RWPE1 (cell line): ENCODE measurements at places on chromosomes 12 and 14.

DNA sequence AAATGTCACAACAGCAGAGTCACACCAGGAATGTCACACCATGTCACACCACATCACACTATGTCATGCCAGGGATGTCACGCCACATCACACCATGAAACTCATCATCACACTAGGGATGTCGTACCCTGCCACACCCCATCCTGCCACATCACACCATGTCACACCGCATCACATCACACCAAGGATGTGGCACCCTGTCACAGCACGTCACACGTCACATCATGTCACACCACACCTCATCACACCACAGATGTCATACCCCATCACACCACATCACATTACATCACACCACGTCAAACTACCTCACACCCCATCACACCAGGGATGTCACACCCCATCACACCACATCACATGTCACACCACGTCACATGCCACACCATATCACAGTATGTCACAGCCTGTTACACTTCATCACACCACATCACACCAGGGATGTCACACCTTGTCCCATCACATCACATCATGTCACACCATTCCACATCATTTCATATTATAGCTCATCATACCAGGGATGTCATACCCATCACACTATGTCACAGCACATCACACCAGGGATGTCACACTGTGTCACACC is 90.9 kb downstream of the TMEM121 start:
- no peak for DNase-seq

- DNase-seq: no peak
Observed at GRCh38 chr12:50187084-50187900, 20.1 kb upstream of the CERS5 start.

DNA sequence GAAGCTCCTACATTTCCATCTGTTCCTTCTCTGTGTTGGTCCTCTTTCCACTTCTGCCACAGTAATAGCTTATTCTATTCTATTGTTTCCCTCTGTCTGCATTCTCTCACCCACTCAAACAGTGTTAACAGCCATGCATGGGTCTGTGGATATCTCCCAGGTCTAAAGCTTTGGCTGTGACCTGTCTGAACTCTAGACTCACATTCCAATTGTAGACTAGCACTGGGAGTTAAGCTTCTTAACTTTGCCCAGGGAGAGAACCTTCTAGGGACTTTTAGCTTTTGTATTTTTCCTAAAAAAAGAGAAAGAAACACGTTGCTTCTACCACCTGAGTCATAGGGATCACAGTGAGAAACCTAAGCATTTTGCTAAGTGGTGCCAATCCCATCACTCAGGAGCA is 36.7 kb downstream of the PTPRR start:
- DNase-seq: no peak

DNA sequence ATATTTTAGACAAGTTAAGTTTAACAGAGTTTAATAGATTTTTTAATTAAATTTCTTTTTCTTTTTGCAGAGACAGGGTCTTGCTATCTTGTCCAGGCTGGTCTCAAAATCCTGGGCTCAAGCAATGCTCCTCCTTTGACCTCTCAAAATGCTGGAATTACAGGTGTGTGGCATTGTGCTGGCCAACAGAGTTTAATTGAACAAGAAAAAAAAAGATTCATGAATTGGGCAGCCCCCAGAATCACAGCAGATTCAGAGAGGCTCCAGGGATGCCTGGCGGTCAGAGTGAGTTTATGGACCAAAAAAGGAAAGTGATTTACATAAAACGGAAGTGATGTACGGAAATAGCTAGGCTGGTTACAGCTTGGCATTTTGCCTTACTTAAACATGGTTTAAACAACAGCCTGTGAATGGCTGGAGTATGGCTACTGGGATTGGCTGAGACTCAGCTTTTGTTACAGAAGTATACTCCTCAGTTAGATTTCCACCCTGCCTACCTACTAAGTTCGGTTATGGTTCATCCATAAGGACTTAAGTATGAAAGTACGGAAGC is 14.5 kb upstream of the TESPA1 start:
- no peak for DNase-seq

DNA sequence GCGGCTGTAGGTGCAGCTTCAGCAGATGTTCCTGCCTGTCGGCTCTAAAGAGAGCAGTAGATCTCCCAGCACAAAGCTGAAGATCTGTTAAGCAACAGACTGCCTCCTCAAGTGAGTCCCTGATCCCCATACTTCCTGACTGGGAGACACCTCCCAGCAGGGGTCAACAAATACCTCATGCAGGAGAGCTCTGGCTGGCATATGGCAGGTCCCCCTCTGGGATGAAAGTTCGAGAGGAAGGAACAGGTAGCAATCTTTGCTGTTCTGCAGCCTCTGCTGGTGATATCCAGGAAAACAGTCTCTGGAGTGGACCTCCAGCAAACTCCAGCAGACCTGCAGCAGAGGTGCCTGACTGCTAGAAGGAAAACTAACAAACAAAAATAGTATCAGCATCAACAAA is 337.1 kb upstream of the USP15 start:
- no peak for DNase-seq

DNA sequence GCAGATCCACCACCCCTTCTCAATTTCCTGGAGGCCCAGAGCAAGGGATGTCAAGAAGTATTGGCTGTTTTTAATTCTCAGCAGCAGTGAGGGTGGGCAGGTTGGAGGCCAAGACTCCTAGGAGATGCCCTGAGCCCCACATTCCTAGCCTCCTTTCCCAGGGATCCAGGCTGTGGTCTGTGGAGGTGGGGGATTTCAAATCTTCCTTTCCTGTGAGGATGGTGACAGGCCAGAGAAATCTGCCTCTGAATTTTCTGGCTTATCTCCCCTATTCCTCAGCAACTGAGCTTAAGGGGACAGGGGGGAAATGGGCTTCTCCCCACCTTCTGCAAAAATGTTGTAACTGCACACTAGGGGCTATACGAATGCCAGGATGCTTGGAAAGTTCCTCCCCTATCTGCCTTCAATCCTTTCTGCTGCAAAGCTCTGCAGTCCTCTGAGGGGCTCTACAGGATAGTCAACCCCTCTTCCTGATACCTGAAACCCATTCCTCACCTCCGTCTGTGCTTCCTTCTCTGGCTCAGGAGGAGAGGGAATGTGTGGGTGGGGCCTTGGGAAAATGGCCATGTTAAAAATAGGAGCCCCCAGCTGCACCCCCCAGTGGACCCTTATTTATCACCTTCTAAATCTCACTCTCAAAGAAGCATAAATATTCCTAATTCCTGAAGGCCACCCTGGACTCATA is 6.6 kb downstream of the GPR84 start:
- no peak for DNase-seq

DNA sequence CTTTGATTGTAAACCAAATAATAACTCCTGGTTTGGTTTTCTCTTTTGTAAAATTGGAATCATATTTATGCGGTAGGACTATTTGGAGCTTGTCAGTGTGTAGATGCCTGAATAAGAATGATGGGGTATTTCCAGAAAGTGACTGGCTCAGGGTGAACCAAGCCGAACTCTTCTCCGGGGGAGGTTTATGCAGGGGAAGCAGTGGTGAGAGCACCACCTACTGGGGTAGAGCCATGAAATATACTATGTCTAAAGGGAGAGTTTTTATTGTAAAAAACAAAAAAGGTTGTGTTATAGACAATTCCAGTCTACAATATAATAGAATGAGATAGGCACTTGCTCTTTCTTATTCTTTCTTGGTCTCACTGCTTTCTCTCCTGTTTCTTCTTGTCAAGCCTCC is 222.9 kb upstream of the SLC16A7 start:
- DNase-seq: no peak

DNA sequence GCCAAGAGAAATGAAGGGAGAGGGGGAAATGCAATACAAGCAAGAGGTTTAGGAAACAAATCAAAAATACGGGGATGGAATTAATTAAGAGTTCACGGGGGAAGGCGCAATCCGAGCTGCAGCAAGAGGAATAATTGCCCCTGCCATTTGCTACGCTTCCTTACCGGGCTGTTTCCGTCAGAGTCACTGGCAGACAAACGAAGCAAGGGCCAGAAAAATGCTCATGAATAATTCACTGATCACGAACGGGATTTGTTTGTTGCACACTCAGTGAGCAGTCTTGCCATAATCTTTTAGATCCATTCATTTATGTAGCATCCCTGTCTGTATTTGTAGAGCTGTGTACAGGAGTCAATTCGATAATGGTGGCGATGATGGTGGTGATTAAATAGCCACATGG is 39.0 kb downstream of the PLXNC1 start:
- DNase-seq: no peak

DNA sequence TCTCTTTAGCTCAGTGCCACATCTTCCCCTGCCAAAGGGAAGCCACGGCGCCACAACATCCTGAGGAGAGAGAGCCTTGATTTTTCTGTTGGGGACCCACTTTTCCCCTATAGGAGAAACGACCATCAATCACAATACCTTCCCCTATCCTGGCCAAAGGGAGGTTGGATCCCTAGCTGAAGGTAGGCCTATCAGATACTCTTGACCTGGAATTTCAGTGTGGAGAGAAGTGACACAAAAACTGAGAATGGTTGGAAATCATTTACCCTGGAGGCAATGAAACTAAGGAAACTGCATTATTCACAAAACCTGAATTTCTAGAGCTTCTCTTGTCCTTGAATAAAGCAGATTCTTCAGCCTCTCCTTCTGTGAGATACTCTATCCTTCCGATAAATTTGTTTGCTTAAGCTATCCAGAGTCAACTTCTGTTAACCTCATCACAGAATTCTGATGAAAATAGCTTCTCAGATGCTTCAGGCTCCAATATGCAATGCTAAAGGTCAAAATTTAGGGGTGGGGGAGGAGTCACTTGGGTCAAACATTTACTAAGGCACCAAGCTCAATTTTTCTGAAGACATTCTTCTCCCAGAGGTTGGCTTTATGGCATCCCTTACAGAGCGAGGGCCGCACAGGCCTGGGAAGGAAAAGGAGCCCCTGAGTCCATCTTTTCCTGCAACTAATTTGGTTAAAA is 27.0 kb upstream of the DUSP6 start:
- DNase-seq: no peak

DNA sequence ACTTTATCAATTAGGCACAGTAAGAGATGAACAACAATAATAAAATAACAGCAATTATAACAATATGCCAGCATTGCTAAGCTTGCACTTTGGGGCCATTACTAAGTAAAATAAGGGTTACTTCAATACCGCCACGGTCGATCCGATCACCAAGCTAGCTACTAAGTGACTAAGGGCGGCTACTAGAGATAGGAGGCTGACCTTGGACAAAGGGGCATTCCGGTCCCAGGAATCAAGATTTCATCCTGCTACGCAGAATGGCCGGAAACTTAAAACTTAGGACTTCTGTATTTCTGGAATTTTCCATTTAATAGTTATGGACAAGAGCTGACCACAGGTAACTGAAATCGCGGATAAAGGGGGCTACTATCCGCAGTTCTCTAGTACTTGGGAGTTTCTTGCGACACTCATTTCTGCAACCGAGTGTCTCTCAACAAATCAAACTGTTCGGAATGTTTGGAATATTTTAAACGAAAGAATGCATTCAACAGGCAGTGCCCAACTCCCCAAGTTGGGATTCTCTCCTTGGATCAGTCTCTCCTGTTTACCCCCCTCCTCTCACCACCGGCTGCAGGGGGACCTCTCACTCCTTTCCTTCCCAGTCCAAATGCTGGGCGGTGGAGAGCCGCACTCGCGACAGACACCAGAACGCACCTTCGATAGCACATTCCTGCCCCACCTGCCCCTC is 650 bp downstream of the HEBP1 start:
- DNase-seq: peak; percentile 34
